ENCODE measurements at places on chromosomes 6 and 20. TPM values are rescaled to one million over a fixed set of nuclear protein-coding genes. Genes with fewer than 3 reads are reported as not detected.
A peak's percentile ranks its signal among the peaks of the same experiment; 100 is the strongest.

- DNase-seq = peak; percentile 81
Measured at GRCh38 chr6:7910654-7911344, at the start of gene TXNDC5. TSS of gene TXNDC5 (minus strand) at chr6:7910788. CDS start at chr6:7910776, 12 bp downstream.

DNA sequence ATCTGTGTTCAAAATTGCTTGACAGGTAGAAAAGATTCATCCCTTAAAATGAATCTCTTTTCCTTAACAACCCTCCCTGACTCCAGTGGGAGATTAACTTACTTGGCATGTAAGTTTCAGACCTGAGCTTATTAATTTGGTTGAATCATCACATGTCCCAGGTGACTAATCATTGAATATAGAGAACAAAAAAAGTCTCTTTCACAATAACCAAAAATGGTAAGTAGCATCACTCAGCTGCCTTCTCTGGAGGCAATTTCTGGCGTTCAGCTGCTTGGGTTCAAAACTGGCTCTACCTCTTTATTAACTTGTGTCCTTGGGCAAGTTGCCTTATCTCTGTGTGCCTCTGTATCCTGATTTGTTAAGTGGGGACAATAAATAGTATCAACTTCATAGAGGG is 2.9 kb downstream of the C6orf141 start:
- DNase-seq = no peak

DNA sequence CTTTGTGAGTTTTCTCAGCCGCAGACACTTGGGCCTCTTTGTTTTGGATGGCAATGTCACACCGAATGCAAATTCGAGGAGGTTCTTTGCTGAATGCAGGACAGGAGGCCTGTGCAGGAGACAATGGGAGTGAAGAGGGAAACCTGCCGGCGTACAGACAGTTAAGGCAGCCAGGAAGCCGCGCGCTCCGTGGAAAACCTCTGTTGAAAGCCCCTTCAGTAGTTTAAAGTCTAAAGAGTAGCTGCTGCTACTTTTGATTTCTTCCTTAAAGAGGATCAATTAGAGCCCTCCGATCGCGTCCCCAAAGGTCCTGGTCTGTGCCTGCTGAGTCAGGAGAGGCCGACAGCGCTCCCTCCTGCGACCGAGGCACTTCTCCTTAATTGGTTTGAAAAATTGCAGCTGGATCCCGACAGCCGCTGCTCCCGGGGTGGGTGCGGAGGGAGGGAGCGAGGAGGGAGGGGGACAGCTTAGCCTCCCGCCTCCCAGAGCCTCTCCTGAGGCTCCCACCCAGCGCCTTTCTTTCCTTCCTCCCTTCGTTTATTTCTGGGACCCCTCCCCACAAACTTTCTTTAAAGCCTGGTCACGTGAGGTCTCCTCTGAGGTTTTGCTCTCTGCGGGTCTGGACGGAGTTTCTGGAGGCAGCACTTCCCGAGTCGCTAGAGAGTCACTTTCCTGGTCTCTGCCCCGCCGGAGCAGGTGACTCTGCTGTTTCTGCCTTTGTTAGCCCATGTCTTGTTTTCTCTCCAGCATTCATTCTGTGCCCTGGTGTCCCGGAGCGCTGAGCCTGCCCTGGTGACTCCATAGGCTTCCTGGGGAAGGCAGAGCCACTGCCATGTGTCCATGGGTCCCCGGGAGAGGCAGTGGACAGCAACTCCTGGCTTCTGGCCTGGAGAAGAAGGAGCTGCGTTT is 22.3 kb upstream of the RPP40 start:
- DNase-seq = peak; percentile 89

The SEMG2 gene
- not detected for total RNA-seq

The NSFL1C gene
- 148 TPM for total RNA-seq

The KLHDC3 gene
- total RNA-seq = 90.1 TPM

The HEBP2 gene
- total RNA-seq = 8.7 TPM

The CGA gene
- not detected for total RNA-seq

Data from A673 (cell line).